Activated naive CD8-positive, alpha-beta T cell treated with anti-CD3 and anti-CD28 coated beads, Interleukin-2, amount 50 U/mL, for 16 hours (primary cell): ENCODE measurements at places on chromosomes 12 and 14.

GRCh38 chr12:51382173-51382572 lies 9.0 kb downstream of the GALNT6 start:
- no peak for DNase-seq

DNA sequence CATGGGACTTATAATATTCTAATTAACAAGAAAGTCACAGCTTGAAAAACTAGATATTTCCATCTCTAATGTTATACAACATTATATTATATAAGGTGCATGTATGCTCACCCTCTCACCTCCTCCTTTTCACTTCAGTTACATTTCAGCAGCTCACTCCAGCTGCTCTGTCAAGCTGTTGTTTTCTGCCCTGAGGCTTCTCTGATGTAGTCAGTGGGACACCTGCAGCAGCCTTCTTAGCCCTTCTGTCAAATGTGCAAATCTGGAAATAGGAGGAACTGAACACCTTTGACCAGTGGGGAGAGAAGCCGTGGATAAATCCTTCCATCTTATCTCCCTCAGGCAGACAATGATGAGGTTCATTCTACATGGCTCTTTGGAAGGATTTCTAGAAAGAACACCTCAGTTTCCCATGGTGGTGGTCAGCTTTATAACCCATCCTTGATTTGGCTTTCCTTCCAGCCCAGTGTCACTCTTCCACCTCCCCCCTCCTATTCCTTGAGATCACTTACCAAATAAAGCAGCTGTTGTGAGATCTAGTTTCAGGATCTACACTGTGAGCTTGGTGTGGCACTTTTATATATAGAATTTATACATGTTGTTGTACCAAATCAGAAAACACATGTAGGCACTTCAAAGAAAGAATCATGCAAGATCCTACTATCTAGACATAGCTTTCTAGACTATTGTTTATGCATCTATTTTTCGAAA lies 79.6 kb upstream of the STK38L start:
- DNase-seq, result no peak

DNA sequence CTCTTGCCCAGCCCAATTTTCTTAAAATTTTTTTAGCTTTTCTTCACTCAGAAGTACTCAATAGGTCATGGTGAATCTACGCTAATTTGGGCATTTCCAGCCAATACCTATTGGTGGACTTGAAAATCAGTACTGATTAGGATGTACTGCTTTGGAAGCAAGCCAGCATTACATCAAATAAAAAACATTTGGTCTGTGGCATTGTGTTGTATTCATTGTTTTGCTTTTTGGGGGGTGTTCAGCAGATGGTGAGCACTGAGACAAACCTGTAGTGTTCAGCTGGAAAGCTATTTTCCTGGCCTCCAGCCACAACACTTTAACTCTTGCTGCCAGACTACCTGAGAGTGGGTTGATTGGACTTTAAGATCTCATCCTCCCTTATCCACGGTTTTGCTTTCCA lies 4.0 kb downstream of the MAPKAPK5 start:
- DNase-seq, result no peak

DNA sequence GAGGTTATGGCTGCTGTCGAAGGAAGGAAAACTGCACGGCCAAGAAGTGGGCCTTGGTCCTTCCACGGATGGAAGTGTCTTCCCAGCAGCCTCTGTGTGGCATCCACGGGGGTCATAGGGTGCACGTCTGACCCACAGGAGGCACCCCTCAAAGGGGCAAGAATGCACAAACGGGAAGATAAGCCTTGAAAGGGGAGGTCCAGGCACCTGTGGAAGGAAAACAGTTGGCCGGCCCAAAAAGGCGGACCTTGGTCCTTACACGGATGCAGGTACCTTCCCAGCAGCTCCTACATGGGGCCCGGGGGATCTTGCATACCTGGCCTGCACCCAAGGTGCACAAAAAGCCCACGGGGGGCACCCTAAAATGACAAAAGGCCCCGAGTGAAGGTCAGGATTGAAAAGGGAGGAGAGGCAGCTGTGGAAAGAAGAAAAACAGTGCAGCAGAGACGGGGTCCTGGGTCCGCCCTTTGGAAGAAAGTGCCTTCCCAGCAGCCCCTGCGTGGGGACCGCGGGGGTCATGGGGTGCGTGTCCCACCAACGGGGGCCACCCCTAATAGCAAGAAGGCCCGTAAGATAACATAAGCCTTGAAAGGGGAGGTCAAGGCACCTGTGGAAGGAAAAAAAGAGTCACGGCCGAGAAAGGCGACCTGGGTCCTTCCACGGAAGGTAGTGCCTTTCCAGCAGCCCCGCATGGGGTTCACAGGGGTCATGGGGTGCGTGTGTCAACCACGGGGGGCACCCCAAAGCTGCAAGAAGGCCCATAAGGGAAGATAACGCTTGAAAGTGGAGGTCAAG lies 276.1 kb downstream of the ALG10 start:
- no peak for DNase-seq

DNA sequence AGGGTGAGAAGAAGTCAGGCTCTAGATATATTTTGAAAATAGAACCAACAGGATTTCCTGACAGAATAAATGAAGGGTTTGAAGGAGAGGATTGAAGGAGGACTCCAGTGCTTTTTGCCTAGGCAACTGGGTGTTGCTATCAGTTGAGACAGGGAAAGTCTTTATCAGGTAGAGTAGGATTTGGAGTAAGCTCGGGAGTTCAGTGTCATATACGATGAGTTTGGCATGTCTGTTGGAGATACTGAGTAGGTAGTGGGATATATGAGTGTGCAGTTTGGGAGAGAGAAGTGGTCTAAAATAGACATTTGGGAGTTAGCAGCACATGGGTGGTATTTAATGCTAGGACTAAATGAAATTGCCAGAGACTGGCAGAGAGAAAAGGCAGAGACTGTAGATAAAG lies 141.2 kb downstream of the SAMD4A start:
- no peak for DNase-seq

GRCh38 chr12:92488735-92489134 lies 214.1 kb upstream of the PLEKHG7 start:
- DNase-seq, result no peak

GRCh38 chr12:117069101-117069797 lies 30.0 kb downstream of the TESC start:
- no peak for DNase-seq

GRCh38 chr12:69821032-69821455 lies 4.0 kb upstream of the MYRFL start:
- DNase-seq, result no peak

DNA sequence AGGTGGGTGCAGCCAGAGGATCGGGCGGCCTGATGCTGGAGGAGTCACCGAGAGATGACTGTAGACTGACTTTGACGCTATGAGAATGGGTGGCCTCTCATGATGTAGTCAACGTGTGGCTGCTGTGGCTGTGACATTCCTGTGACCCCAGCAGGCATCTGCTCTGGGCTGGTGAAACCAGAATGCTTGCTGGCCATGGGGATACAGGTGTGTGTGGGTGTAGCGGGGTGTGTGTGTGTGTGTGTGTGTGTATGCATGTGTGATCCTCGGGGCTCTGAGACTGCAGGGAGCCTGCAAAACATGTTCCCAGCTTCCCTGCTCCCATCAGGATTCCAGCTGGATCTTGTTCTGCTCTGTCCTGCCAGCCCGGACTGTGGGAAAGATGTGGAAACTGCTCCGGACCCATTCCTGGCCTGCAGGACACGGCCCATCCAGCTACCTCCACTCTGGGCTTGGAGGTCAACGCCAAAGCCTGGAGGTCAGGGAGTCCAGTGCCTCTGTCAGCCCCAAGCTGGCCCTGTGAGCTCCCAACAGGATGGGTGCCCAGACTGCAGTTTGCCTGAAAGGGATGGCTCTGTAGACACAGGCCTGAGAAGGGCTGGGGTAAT lies 18.8 kb upstream of the HHIPL1 start:
- no peak for DNase-seq

DNA sequence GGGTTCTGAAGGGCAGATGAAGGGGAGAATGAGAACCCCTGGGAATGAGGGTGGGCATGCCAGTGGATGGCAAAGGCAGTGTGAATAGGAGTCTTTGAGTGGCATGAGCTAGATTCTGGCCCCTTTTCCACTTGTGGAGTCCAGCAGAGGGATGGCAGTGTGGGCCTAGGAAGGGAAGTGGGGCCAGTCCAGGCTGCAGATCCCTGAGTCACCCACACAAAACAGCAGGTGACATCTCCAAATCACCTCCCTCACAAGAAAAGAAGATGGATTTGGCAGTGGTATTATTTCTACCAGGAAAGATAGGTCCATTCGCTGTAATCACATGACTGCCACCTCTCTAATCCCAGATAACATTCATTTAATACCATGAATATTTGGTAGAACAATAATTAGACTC lies 151.3 kb downstream of the TTC7B start:
- DNase-seq, result no peak

- no peak for DNase-seq
Observed at GRCh38 chr12:70529647-70530046, 107.6 kb downstream of the PTPRB start.

DNA sequence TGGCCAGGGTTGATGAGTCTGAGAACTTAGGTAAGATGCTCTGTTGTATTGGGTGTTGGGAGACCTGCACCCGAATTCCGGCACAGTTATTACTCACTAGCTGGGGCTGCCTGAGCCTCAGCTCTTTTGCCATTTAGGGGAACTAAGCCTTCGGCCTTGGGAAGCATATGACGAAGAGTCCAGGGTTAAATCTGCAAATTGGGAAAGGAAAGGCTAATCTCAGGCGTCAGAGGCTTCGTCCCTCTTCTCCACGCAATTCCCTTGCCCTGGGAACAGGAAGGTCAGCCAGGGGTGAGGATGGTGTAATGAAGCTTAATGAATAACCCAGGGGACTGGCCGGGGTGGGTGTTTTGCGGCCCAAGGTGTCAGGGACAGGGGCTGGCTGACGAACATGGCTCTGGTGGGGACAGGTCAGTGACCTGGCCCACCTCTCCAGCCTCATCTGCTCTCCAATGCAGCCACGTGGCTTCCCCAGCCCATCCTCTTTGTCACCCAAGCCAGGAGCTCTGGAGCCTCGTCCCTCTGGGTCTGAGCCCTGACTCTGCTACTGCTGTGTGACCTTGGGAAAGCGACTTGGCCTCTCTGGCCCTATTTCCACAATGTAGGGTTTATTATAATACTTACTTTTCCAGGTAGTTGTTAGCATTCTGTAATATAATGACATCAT lies 3.8 kb upstream of the SDSL start:
- no peak for DNase-seq
